ENCODE measurements at places on chromosomes 6 and 20. TPM values are rescaled to one million over a fixed set of nuclear protein-coding genes. Genes with fewer than 3 reads are reported as not detected.

GRCh38 chr20:64247970-64248841 lies 7.3 kb upstream of the PCMTD2 start:
- no peak for DNase-seq

- DNase-seq, result no peak
Measured at GRCh38 chr20:24018796-24019195, 30.2 kb upstream of the GGTLC1 start.

GRCh38 chr6:136788069-136788902 lies 4.0 kb downstream of the MAP3K5 start:
- DNase-seq, result no peak

DNA sequence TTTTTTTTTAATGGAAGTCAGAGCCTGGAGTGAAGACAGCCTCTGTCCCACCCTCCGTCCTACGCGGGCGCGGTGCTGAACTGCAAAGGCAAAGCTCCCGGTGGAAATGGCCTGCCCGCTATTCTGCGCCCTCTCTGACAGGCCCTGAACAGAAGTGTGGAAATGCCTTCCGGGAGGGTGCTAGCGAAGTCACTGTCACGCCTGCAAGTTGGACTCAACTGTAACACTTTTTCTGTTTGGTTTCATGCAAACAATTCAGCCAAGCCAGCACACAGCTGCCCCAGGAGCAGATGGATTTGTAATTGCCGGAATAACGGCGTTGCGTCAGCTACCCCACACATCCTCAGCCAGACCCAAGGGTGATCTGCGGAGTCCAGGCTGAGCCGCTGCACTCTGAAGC lies 107.6 kb downstream of the PSMB1 start:
- DNase-seq, result peak; percentile 26

Gene SLC52A3
- 0.24 TPM for polyA plus RNA-seq

Gene CLVS2
- polyA plus RNA-seq, result 0.34 TPM
